ENCODE measurements at places on chromosomes 11 and 22.

GRCh38 chr11:96194581-96195374 is 148.2 kb downstream of the MAML2 start:
- DNase-seq: no peak

GRCh38 chr11:2577031-2577990 is 122.5 kb downstream of the KCNQ1OT1 start:
- DNase-seq: no peak

- no peak for DNase-seq
Observed at GRCh38 chr11:12801976-12802375, 127.8 kb downstream of the TEAD1 start.

- no peak for DNase-seq
Observed at GRCh38 chr11:130512662-130513061, 64.2 kb downstream of the ADAMTS15 start.
